Fibroblast of villous mesenchyme (primary cell): ENCODE measurements at places on chromosomes 16 and 17. TPM values are rescaled to one million over a fixed set of nuclear protein-coding genes. Genes with fewer than 3 reads are reported as not detected.

MT3 gene
- total RNA-seq = not detected in 2 replicates

TVP23A gene
- not detected in 2 replicates for total RNA-seq

CTRB2 gene
- total RNA-seq = not detected in 2 replicates

CCDC78 gene
- total RNA-seq = 1.3 and 3.2 TPM in 2 replicates

MT1E gene
- 21.6 and 108 TPM in 2 replicates for total RNA-seq

ABCA8 gene
- 1.6 and 2.2 TPM in 2 replicates for total RNA-seq

HP gene
- total RNA-seq = not detected in 2 replicates

ITGB4 gene
- total RNA-seq = 0.32 and 1.3 TPM in 2 replicates

ZNF768 gene
- total RNA-seq = 19.0 and 22.0 TPM in 2 replicates

FOXO3B gene
- total RNA-seq = 5.2 and 6.8 TPM in 2 replicates

KRTAP4-9 gene
- not detected in 2 replicates for total RNA-seq

PAM16 gene
- total RNA-seq = 19.9 and 23.5 TPM in 2 replicates

SBK1 gene
- under 0.01 TPM in 1 of 2 replicates, not detected in the other for total RNA-seq

MYH13 gene
- total RNA-seq = not detected in 2 replicates

TMIGD1 gene
- not detected in 2 replicates for total RNA-seq

CCL14 gene
- total RNA-seq = not detected in 2 replicates

CACNG3 gene
- not detected in 2 replicates for total RNA-seq

CISD3 gene
- total RNA-seq = 2.6 and 3.9 TPM in 2 replicates

KCNH6 gene
- total RNA-seq = under 0.01 TPM in 1 of 2 replicates, not detected in the other

GNG13 gene
- not detected in 2 replicates for total RNA-seq

TMC5 gene
- not detected in 2 replicates for total RNA-seq

TMEM132E gene
- under 0.01 TPM in 1 of 2 replicates, not detected in the other for total RNA-seq

VAT1L gene
- total RNA-seq = 37.6 and 59.3 TPM in 2 replicates

PLCG2 gene
- total RNA-seq = 0.43 and 0.64 TPM in 2 replicates

RNU2-1 gene
- not detected in 2 replicates for total RNA-seq

CTRB1 gene
- total RNA-seq = not detected in 2 replicates

CDC6 gene
- total RNA-seq = 19.0 and 28.5 TPM in 2 replicates

EVPL gene
- total RNA-seq = under 0.01 and 0.43 TPM in 2 replicates

RPS15A gene
- total RNA-seq = 871 and 1,016 TPM in 2 replicates

OR4D1 gene
- under 0.01 TPM in 1 of 2 replicates, not detected in the other for total RNA-seq

C1QL1 gene
- total RNA-seq = 0.43 and 0.97 TPM in 2 replicates

STX1B gene
- total RNA-seq = 2.2 and 2.6 TPM in 2 replicates

OR3A2 gene
- 0.43 and 0.64 TPM in 2 replicates for total RNA-seq

GP2 gene
- total RNA-seq = not detected in 2 replicates

FBXW10 gene
- under 0.01 and 0.32 TPM in 2 replicates for total RNA-seq

PHOSPHO1 gene
- under 0.01 and 0.32 TPM in 2 replicates for total RNA-seq

BCO1 gene
- total RNA-seq = not detected in 2 replicates

SRRM2 gene
- total RNA-seq = 51.9 and 62.2 TPM in 2 replicates

ATP2C2 gene
- total RNA-seq = not detected in 2 replicates

CTU2 gene
- 19.4 and 25.1 TPM in 2 replicates for total RNA-seq

MT1X gene
- total RNA-seq = 24.2 and 40.3 TPM in 2 replicates

IGF2BP1 gene
- total RNA-seq = 2.6 and 6.4 TPM in 2 replicates

ELMO3 gene
- 0.43 and 0.64 TPM in 2 replicates for total RNA-seq

SMIM5 gene
- under 0.01 TPM in 1 of 2 replicates, not detected in the other for total RNA-seq
